ENCODE measurements at places on chromosomes 16 and 17. TPM values are rescaled to one million over a fixed set of nuclear protein-coding genes. Genes with fewer than 3 reads are reported as not detected.

The NECAB2 gene
- not detected for total RNA-seq

The GAS7 gene
- total RNA-seq: 50.6 TPM

DNA sequence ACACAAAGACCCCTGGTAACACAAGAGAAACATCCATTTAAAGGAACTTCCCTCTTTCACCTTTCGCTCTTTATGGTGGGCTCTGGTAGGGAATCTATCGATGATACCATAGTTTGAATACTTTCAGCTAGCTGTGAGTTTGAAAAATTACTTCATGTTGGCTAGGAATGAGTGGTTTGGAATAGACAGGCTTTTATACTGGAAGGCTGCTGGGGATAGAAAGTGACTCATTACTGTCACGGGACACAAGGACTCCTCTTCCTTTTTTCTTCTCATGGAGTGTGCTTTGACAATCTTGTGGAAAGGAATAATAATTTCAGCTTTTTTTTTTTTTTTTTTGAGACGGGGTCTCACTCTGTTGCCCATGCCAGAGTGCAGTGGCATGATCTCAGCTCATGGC is 76.9 kb downstream of the CYB561 start:
- H3K4me3 ChIP-seq: no peak overlapping the region
- no peak for DNase-seq
- H3K36me3 ChIP-seq: peaks cover 5% of the 10 kb centered on the region

DNA sequence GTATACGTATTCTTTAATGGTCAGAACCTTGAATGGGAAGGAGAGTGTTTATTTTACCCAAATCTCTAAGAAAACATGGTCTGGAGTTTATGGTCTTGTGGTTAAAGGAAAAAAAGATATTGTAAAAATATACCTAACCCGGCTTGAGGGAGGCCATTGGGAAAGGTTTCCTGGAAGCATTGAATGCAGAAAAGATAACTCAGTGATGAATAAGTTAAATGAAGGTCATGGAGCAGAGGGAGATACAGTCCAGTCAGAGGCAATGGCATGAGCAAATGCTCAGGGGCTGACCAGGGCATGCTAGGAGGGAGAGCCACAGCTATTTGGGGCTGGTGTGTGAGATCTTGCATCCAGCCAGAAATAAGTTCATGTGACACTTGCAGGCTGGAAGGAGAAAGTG is 430.4 kb upstream of the CDH5 start:
- no peaks in the 10 kb centered on the region for H3K36me3 ChIP-seq
- H3K4me1 ChIP-seq: no peaks in the 10 kb centered on the region
- no peak overlapping the region for H3K27ac ChIP-seq
- no peak for DNase-seq
- H3K4me3 ChIP-seq: no peak overlapping the region

GRCh38 chr17:18176176-18176575 is 7.5 kb upstream of the ALKBH5 start:
- no peak overlapping the region for H3K4me3 ChIP-seq
- no peak for DNase-seq
- H3K36me3 ChIP-seq: no peaks in the 10 kb centered on the region
- no peaks in the 10 kb centered on the region for H3K27me3 ChIP-seq
- peaks cover 6% of the 10 kb centered on the region for H3K4me1 ChIP-seq

GRCh38 chr17:83182620-83183101 is 103.3 kb downstream of the METRNL start:
- H3K27me3 ChIP-seq: no peaks in the 10 kb centered on the region
- H3K36me3 ChIP-seq: no peaks in the 10 kb centered on the region
- no peak for DNase-seq
- no peak overlapping the region for H3K27ac ChIP-seq
- H3K4me1 ChIP-seq: peaks cover 18% of the 10 kb centered on the region
- H3K4me3 ChIP-seq: no peak overlapping the region

GRCh38 chr16:69364088-69364487 is 12.5 kb upstream of the TMED6 start:
- no peak overlapping the region for H3K27ac ChIP-seq
- no peaks in the 10 kb centered on the region for H3K27me3 ChIP-seq
- no peak for DNase-seq

- no peak overlapping the region for H3K4me3 ChIP-seq
- H3K36me3 ChIP-seq: peaks cover 11% of the 10 kb centered on the region
- no peak for DNase-seq
- no peak overlapping the region for H3K27ac ChIP-seq
- H3K27me3 ChIP-seq: no peaks in the 10 kb centered on the region
These were observed 102.6 kb downstream of the SDR42E1 start for GRCh38 chr16:81908466-81909262.
